HFFc6 (cell line): ENCODE measurements at places on chromosomes 13 and 19.

GRCh38 chr19:16197188-16197621 is 506 bp upstream of the AP1M1 start:
- peak; percentile 96 for DNase-seq

GRCh38 chr13:40484101-40484800 is 182.2 kb downstream of the FOXO1 start:
- no peak for DNase-seq

DNA sequence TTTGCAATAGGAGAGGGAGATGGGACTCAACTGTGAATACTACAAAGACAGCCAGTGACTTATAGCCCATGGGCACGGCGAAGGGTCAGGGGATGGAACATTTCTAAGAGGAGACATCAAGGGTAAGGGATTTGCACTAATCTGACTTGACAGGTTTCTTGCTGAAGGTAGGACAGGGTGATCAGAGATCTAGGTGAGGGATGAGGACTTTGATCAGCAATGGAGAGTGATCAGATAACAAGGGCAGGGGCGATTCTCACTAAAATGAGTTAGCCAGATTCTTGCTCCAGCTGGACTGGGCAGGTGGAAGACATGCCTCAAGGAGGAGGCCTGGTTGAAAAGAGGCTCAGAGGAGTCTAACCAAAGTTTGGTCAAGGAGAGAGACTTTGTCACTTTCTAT is 209.2 kb downstream of the SLC7A1 start:
- no peak for DNase-seq

GRCh38 chr19:38671654-38672053 is 24.2 kb downstream of the ACTN4 start:
- DNase-seq: no peak

GRCh38 chr19:54432144-54432738 is 16.8 kb upstream of the LENG8 start:
- no peak for DNase-seq
